IPS DF 6.9 (cell line): ENCODE measurements at places on chromosomes 13 and 19.

DNA sequence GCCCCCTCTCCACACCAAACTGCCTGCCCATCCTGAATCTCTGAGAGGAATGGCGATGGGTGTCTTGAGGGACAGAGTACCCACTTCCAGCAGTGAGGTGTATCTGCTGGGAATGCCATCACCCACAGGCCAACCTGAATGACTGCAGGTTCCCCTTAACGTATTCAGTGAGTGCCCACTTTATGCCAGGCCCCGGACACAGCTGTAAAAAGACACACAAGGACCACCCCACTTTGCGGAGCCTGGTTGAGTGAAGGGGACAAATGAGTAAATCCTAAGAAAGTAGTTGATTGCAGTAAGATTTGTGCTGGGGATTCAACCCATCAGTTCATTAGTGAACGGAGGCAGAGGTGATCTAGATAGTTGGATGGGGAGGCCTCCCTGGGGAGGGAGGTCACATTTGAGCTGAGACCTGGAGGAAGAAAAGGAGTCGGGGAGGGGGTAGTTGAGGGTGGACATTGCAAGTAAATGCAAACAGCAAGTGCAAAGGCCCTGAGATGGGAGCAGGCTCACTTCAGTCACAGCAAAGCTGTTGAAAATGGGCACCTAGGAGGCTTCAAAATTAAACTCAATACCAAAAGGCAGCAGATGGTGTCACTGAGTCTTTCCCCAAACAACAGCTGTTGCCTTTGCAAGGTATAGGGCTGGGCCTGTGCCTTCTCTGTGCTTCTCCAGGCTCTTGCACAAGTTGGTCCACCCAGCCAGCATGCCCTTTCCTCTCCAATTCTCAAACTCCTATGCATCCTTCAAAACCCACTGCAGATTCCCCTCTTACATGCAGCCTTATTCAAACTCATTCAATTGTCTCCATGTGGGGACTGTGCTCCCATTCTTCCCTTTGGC, 4.3 kb downstream of the GDF15 start:
- DNase-seq: no peak

DNA sequence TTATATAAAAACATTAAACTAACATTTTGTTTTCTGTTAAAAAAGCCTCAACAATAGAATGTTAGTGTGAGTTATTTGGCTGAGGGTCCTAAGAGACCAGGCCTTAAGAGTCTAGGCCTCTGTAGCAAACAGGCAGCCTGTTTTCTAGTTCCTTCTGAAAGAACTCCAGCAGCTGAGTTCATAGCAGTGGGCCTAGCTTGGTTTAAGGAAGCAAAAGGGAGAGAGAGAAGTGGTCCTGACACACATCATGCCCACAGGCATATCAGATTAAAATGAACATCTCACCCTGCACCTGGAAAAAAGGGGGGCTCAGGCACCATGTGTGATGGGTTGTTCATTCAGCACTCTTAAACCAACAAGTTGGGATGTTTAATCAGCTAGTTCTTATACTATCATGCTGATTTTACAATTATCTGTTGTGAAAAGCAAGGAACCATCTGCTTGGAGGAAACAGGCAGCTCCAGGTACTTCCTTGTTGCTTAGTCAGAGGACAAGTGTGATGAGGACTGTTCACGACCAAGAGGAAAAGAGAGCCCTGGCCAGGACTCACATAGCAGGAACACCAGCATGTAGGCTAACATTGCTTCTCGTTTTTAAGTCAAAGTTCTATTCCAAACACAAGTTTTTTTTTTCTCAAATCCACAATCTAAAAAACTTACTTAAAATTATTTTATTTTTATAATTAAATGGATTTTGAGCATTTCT, 81.3 kb upstream of the FRY start:
- DNase-seq: no peak

DNA sequence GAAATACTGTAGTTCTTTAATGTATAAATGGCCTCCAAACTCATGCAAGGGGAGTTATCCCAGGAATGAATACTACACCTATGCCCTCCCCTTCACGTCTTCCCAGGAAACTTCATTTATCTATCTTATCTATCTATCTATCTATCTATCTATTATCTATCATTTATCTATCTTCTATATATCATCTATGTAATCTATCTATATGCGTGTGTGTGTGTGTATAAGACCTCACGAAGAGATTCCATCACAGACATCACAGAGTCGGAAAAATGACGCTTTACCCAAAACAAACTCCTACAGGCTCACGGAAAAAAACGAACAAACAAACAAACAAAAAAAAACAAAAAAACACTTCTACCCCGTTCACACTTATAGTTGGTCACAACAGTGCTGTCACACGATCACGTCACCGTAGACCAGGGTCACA, 486 bp downstream of the ZNF529 start:
- no peak for DNase-seq

GRCh38 chr13:52009946-52010345, 1.3 kb downstream of the ATP7B start:
- DNase-seq: no peak

- DNase-seq: no peak
Measured at GRCh38 chr13:34076943-34077703, 259.2 kb downstream of the RFC3 start.

- DNase-seq: no peak
Measured at GRCh38 chr13:104017317-104017716, 951.1 kb upstream of the SLC10A2 start.

GRCh38 chr13:91155512-91156114, 191.9 kb upstream of the MIR17HG start:
- no peak for DNase-seq

GRCh38 chr13:51832471-51833152, 12.4 kb downstream of the TMEM272 start:
- no peak for DNase-seq

DNA sequence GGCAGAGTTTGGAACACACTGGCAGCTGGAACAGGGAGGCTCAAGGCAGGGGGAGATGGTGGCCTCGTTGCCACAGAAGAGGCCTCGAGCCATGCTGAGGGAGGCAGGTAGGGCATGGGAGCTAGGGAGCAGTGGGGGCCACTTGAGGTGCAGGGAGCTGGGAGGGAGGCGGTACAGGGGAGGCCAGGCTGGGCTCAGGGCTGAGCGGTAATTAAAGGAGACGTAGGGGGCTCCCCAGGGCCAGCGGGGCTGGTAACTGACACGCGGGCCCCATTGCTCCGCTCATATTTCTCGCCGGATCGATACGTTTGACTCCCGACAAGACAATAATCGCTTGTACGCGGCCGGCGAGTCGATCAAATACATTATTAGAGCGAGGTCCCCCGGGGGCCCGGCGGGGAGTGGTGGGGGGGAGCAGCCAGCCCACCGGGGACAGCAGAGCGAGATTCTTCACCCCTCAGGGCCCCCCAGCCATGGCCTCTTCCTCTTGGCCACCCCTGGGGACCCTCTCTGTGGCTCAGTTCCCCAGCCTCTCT, 2.4 kb upstream of the POU2F2 start:
- DNase-seq: no peak

GRCh38 chr13:75170311-75170710, 311.7 kb downstream of the TBC1D4 start:
- DNase-seq: no peak

- DNase-seq: no peak
Measured at GRCh38 chr13:113219256-113219940, 10.0 kb downstream of the CUL4A start.

DNA sequence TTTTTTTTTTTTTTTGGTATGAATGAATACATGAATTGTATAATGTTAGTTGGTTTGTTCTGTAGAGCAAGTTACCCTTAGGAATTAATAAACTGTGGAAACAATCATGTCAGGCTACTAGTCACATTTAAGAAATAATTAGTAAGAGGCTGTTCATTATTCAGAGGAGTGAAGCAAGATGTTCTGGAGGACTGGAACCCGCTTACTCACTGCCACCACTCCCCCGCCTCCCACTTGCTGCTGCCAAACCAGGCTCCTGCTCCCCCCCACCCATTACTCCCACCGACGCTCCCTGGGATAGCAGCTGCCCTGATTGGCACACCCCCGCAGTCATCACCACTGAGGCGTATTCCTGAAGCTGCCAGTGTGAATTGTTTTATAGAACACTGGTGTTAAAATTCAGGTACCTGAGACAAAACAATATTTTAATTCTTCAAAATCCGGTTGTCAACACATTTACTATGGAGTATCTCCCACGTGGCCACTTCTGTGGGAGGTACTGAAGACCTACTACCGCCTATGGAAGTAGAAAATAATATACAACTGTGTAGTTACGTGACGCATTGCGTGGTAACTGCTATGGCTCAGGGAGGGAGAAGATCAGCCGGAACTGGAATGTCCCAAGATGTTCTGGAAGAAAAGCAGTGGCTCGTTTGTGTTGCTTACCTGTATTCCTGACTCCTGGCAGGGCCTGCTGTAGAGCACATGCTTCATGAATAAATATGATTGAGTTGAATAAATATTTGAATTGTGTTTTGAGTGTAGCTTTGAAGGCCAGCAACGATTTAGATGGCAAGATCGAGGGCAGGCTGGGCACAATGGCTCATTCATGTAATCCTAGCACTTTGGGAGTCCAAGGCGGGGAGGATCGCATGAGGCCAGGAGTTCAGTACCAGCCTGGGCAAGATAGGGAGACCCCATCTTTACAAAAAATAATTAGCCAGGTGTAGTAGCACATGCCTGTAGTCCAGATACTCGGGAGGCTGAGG, 1.7 kb downstream of the DPY19L3 start:
- no peak for DNase-seq

DNA sequence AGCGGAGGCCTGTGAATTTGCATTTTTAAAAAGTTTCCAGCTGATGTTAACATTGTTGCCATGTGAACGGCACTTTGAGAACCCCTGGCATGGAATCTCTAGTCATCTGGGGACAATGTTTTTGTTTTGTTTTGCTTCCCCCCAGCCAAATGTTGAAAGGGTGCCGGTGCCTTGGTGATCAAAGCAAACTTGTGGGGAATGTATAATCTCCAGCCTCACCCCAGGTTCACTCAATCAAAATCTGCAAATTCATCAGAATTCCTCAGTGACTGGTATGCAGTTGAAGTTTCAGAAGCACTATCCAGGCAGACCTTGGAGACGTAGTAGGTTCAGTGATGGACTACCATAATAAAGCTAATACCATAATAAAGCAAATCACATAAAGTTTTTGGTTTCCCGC, 428.7 kb downstream of the MYO16 start:
- DNase-seq: no peak

GRCh38 chr13:105972811-105973590, 562.5 kb downstream of the EFNB2 start:
- no peak for DNase-seq

- no peak for DNase-seq
Measured at GRCh38 chr19:46616631-46617322, 8.1 kb downstream of the PTGIR start.

- DNase-seq: no peak
Measured at GRCh38 chr13:27918918-27919658, 712 bp upstream of the PDX1 start.

GRCh38 chr19:2394054-2394441, 33.3 kb downstream of the TIMM13 start:
- DNase-seq: no peak

- DNase-seq: no peak
Measured at GRCh38 chr13:29767006-29767405, 83.4 kb downstream of the UBL3 start.

DNA sequence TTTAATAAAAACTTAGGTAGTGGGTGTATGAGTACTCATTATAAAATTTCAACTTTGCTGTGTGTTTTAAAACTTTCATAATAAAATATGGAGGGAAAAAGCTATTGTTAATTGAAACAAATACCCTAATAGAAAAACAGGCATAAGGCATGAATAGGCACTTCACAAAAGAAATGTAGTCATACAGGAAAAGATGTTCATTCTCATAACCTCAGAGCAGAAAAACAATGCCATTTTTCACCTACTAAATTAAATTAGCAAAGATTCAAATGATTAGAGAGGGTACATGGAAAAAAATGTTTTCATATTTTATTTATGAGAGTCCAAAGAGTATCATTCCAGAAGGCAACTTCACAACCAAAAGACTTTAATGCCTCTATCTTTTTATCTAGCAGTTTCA, 20.6 kb upstream of the ELF1 start:
- no peak for DNase-seq

GRCh38 chr19:33405553-33406461, 32.3 kb downstream of the CEBPG start:
- DNase-seq: no peak

GRCh38 chr19:10159610-10160009, 35.1 kb downstream of the DNMT1 start:
- no peak for DNase-seq

- no peak for DNase-seq
Measured at GRCh38 chr19:43532571-43532961, 422 bp upstream of the ZNF575 start.

- no peak for DNase-seq
Measured at GRCh38 chr13:114043421-114044053, 69.7 kb upstream of the C13orf46 start.

GRCh38 chr13:64725492-64725891, 2504.6 kb downstream of the PCDH9 start:
- no peak for DNase-seq

- no peak for DNase-seq
Measured at GRCh38 chr13:52371736-52372247, 34.2 kb downstream of the THSD1 start.

GRCh38 chr19:38496603-38497487, 63.4 kb downstream of the RYR1 start:
- no peak for DNase-seq

DNA sequence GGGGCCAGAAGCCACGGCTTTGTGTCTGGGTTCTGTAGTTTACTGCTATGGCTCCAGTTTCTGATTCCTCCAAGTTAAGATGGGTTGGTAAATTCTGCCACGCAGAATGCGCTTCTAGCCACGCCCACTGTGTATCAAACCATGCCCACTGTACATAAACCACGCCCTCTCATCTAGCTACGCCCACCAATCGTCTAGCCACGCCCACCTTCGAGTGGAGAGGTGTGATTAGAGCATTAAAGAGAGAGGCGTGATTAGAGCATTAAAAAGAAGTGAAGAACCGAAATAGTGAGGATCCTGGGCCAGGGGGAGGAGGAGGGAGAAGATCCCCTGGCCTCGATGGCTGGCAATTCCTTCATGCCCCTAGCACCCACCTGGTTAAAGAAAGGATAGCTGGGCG, 43.7 kb upstream of the ADGRE5 start:
- DNase-seq: no peak

DNA sequence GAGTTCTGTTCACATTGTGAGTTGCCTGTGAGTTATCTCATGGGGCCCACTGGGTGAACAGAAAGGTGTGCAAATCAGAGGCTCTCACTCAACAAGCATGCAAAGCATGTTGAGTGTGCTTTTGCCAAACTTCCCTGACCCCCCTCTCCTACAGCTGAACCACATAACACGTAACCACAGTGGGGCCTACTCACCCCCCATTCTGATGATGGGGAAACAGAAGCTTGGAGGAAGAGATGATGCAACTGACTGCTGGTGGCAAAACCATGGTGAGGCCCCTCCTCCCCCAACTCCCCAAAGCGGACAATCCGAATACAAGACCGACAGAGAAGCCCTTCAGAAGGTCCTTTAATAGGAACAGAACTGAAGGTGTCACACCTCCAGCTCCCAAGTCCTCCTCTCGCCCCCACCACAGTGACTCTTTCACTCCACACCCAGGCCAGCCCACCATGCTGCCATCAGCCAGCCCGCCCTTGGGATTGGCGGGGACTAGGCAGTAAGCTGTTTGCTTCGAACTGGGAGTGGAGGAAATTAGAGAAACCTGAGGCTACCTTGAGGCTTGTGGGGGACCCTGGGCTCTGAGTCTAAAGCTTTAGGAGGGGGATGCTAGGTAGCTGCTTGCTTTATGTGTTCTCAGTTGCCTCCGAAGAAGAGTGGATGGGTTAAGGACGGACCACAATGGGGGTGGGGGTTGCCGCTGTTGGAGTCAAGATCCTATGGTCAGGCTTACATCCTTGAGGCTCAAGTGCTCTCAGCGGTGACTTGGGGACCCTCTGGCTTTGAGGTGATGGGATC, 3.8 kb downstream of the ZNF784 start:
- no peak for DNase-seq

GRCh38 chr13:34044660-34045080, 226.7 kb downstream of the RFC3 start:
- no peak for DNase-seq
